HTR-8/SVneo (cell line): ENCODE measurements at places on chromosomes 2 and 18.
A peak's percentile ranks its signal among the peaks of the same experiment; 100 is the strongest.

DNA sequence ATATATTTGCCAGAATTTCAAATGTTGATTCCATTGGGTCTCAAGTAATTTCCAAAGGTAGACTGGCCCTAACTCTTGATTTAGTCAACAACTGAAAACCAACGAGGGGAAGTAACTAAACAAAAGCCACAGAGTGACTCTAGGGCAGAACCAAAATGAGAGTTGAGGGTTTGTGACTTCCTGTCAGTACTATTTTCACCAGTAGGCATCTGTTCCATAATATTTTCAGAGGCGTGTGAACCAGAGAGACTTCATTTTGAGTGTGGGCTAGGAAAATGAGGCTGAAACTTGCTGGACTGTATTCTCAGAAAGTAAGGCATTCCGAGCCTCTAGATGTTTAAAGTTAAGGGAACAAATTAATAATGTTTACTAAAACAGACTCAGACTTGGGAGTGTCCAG is 70.6 kb downstream of the GDF7 start:
- no peak for DNase-seq

GRCh38 chr2:102765061-102765460 is 3.2 kb downstream of the TMEM182 start:
- no peak for DNase-seq

DNA sequence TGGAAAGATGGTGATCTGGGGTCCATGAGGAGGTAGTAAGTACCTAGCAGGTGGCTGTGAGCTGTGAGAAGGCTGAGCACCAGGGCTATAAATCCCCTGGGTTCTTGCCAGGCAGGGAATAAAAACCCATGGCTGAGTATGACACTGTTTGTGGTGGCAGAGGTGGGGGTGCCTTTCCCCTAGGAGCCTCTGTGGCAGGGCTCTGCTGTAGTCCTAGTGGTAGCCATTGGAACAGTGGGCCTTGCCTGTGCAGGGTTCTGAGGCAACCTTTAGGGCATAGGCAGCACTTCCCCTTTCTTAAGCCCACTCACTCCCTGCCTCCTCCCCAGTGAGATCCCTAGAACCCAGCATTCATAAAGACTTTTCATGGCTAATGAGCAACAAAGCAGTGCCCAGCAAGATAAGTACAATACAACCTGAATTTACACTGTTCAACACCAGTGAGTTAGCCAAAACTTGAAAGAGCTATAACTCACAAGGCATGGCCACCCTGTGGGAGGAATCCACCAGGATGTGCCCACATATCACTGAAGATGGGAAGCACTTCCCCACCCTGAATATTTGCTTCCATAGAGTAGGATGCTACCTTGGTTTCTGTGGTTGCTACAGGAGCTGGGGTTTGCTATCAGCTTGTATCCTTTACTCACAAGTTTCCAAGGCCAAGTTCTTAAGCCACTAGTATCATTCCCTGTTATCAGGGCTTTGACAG is 100.9 kb upstream of the NEUROD1 start:
- no peak for DNase-seq

GRCh38 chr2:207474863-207475485 is 54.8 kb upstream of the CREB1 start:
- peak; percentile 46 for DNase-seq

- no peak for DNase-seq
These were observed 65.9 kb downstream of the BCL2 start for GRCh38 chr18:63253428-63254372.

DNA sequence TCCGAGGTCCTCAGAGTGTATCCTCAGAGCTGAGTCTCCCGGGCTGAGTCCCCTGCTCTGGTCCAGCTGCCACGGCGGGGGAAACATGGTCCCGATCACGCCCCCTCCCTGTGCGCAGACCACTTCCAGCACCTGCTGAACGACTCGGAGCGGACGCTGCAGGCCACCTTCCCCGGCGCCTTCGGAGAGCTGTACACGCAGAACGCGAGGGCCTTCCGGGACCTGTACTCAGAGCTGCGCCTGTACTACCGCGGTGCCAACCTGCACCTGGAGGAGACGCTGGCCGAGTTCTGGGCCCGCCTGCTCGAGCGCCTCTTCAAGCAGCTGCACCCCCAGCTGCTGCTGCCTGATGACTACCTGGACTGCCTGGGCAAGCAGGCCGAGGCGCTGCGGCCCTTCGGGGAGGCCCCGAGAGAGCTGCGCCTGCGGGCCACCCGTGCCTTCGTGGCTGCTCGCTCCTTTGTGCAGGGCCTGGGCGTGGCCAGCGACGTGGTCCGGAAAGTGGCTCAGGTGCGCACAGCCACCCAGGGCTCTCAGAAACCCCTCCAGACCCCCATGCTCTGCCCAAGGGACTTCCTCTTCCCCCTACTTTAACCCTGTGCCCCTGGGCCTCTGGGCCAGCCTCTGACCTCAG is 26.7 kb downstream of the GPC1 start:
- DNase-seq = no peak

GRCh38 chr2:88829607-88830463 is 138.4 kb downstream of the RPIA start:
- no peak for DNase-seq

- DNase-seq = no peak
These were observed 6.3 kb downstream of the MYOM1 start for GRCh38 chr18:3213300-3214059.

- DNase-seq = no peak
These were observed 221.0 kb downstream of the CDH20 start for GRCh38 chr18:61554117-61554776.

GRCh38 chr2:180776921-180777320 is 203.5 kb upstream of the UBE2E3 start:
- DNase-seq = no peak

DNA sequence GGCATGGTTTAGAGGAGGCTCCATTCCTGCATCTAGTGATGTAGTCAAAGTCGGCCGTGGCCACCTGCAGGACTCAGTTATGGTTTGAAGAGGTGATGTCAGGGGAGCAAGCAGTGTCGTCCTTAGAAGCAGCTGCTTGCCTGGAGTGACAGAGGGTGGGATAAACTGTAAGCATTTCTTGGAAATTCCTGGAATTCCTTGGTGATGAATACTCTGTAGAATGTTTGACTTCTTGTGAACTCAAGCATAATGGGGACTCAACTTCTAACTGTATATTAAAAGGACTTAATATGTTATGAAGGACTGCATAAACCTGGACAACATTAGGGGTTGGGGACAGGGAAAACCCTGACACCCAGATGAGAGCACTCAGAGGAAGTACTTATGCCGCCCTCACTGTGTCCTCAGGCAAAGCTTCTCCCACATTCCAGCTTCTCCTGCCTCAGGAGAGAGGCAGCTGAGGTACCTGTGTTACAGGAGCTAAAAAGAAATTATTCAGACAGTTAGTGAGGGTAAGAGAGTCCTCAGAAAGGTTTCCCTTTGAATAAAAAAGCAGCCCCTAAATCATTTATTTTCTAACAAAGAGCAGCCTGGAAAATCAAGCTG is 459.9 kb upstream of the CELF4 start:
- peak; percentile 30 for DNase-seq

DNA sequence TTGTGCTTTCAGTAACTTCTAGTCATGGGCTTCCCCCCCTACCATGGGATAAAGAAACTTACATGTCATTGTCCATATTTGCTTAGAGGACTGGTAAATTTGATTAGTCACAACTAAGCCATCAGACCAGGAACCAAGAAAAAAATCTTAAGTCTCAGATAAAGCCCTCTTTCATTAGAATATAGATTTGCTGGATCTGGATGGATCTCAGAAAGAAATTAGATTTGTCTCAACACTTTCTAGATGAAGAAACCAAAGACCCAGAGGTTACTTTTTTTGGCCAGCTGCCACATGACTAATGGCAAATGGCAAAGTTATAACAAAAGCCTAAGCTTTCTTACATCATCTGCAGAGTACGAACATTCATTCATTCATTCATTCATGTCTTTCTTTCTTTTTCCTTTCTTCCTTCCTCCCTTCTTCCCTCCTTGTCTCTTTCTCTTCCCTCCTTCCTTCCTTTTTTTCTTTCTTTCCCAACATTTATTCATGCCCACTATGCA is 60.2 kb downstream of the CDCA7 start:
- no peak for DNase-seq

GRCh38 chr2:95074663-95075439 is 46.8 kb downstream of the MRPS5 start:
- no peak for DNase-seq

DNA sequence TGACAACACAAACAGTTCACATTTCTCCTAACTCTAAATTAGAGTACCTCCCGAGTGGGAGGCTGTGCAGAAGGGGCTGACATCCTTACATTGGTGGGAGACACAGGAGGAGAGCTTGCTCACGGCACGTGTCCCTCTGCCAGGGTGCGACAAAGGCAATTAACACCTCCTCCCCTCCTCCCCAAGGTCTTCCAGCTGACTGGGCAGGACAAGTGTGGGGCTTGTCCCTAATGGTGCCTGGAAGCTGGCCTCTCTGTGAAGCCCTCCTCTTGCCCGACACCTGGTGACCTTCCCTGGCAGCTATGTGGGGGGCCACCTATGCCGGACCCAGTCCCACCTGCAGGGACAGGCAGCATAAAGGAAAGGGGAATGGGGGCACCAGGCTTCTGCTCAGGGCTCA is 57.0 kb downstream of the FAM168B start:
- DNase-seq = no peak
